ENCODE measurements at places on chromosomes 5 and 9.

DNA sequence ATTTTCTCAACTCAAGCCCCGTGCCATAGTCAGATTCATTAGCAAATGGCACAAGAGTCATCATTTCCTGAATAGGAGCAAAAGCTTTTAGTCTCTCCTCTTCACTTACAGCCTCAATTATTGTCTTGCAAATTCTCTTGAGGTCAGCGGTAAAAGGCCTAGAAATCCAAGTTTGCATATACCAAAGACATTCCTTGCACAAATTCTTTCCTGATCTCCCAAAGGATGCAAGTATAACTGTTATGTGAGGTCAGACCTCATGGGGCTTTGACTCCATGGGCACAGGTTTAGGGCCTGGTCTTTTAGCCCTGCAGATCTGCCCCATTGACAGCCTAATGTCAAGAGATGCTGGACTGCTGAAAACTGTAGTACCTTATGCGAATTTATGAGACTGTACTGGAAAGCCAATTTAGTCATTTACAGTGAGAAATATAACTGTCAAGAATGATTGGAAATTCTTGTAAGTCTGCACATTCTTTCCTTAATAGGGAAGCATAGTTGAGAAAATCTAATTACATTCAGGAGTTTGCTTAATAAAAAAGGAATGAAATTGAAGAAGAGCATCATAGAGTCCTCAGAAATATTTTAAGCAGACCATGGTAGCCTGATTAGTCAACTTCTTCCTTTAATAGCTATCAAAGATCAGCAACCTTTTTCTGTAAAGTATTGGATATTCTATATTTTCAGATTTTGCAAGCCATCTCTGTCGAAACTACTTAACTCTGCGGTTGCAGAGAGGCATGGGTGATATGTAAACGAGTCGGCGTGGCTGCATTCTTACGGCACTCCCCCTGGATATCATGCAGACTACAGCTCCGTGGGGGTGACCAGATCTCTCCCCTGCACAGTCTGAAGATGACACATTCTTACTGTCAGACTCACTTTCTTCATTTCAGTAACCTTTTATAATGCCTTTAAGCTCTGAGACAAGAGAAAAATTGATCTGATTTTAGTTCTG lies 45.2 kb downstream of the GCNT4 start:
- DNase-seq = no peak

GRCh38 chr5:160605266-160605665 lies 183.6 kb downstream of the PTTG1 start:
- DNase-seq = no peak

- DNase-seq = peak; percentile 36
Observed at GRCh38 chr5:167064198-167064776, 1227.2 kb upstream of the WWC1 start.

DNA sequence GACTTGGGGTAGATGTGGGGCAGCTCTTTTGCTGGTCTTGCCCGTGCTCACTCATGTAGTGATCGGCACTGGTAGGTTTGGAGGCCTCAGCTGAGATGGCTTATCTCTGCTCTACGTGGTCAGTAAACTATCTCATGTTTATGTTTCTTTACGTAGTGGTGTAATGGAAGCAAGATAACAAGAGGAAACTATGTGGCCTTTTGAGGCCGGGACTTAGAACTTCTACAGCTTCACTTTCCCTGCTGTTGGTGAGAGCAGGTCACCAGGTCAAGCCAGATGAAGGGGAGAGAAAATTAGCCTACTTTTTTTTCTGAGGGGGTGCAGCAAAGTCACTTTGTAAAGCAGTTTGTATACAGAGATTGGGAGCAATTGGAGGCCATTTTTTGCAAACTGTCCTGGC lies 8.5 kb downstream of the FOCAD start:
- no peak for DNase-seq

- DNase-seq = no peak
Observed at GRCh38 chr9:10036095-10036494, 576.7 kb downstream of the PTPRD start.

DNA sequence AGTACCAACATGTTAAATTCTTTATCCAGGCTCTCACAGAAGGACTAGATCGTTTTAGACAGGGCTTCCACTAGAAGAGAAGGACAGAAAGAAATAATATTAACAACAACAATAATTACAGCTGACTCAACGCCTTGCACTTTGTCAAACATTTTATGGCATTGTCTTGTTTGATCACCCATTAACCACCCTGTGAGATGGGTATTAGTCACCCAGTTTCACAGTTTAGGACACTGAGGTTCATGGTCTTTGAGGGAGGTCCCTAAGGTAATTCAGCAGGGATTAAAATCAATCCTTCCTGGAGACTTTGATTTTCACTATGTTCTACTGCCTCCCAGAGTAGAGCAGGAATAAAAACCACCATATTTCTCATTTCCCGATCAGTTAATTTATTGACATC lies 51.4 kb upstream of the BNC2 start:
- no peak for DNase-seq

DNA sequence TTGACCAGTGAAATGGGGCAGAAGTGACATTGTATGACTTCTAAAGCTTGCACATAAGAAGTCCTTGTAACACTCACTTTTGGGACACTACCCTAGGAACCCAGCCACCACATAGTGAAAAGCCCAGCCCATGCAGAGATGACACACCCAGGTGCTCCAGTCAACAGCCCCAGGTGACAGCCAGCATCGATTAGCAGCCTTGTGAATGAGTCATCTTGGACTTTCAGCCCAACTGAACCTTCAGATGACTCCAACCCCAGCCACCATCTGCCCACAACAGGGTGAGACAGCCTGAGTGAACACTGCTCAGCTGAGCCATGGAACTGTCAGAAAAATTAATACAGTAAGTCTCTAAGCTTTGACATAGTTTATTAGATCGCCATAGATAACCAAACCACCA lies 458.6 kb downstream of the ZSWIM6 start:
- DNase-seq = no peak

DNA sequence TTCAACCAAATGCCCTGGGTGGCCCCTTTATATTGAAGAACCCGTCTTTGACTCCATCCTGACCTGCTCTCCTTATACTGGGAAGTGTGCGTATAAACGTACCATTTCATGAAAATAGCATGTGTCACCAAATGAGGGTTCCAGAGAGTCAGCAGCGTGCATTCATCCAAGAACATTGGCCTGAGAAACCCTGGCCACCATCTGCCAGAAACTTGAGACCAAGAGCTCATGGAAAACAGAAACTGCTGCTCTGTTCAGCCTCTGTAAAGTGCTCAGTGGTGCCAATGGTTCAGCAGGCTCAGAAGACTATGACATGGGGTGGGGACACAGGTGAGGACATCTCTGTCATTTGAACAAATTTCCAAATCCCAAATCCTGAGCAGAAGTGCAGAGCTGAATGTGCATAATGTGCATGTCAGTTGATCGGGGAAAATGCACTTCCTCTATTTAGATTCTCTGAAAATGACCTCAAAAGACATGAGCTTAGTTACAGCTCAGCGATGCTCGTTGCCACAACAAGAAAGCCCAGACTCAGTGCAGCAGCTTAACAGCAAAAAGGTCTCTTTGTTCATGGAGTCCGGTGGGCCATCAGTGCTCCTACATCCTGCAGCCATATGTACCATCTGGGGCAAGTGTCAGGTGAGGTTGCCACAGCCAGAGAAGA lies 176.1 kb downstream of the ATPSCKMT start:
- DNase-seq = peak; percentile 85

GRCh38 chr5:4634342-4634741 lies 505.8 kb upstream of the ADAMTS16 start:
- DNase-seq = no peak

DNA sequence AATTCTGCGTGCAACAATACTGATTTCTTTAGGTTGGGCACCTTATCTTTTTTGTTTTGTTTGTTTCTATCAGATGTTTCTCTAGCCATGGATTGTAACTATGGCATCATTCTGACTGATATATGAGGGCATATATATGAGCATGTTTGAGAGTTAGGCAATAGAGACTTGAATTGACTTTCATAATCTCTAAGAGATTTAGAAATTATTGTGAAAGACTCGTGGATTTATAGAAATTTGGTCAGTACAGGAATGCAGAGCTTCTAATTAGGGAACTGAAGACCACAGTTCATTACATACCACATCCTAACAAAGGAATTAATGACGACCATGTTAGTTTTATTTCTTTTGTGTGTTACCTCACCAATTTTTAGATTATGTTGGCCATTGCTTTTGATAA lies 546.0 kb upstream of the GRAMD2B start:
- no peak for DNase-seq

DNA sequence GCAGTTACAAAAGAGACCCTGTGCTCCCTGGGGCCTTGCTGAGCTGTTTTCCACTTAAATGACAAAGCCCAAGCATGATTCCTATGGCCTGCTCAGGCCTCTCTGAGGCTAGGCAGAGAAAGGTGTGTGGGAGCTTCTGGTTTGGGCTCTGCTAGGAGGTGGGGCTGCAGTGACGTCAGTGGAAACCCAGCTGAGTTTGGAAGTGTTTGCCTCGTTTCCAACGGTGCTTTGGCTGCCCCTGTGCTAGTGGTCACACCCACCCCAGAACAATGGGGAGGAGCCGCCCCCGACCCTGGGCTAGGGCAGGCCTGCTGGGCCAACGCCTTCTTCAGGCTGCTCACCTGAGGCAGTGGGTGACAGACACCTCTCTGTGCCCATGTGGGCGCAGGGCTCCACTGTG lies 10.4 kb downstream of the ANGPTL2 start:
- DNase-seq = no peak

- no peak for DNase-seq
Observed at GRCh38 chr5:68433526-68433922, 218.0 kb downstream of the PIK3R1 start.

DNA sequence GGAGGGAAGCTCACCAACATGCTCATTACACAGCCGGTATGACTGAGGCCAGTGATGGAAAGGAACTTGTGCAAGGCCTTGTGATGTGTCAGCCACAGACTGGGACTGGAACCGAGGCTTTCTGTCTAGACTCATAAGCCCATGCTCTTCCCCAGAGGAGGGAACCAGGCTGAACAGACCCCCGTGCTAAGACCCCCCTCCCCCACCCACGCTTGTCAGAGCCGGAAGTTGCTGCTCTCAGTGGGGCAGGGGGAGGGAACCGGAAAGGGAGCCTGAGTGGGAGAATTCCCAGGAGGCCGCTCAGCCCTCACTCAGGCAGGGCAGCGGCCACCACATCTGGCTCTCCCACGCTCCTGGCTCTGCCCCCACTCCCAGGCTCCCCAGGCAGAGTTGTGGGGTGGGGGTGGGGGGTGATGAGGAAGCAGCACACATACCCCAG lies 4.1 kb upstream of the PDGFRB start:
- no peak for DNase-seq

DNA sequence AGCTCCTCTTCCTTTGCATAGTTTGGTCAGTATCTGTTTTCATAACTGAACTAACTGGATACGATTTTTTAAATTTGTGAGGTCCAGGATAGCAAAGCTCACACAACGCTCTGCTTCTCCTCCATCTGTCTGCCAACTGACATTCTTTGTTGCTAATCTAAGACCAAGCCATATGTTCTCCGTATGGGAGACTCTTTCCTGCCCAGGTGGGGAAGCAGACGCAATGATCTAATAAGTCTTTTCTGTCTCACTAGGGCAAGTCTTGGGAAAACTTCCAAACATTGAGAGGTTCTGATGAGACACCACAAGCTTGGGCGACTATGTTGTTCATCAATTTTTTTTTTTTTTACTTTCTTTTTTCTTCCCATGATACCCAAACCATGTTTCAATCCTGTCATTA lies 558.5 kb downstream of the EFNA5 start:
- peak; percentile 58 for DNase-seq

DNA sequence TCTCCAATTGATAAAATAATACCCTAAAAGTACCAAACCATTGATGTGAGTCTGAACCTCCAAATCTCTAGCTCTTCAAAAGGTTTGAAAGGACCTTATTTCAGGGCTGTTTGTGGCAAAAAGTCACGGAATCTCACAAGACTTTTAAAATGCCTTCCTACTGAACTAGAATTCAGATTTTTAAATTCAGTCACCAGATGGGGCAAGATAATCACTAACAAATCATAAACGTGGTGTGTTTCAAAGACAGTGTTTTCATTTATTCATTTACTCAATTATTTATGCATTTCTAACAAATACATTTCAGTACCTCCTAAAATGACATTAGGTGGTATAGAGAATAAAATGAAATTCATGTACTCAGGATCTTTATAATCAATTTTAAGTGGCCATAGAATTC lies 68.2 kb upstream of the SMC2 start:
- no peak for DNase-seq

GRCh38 chr5:154967421-154968024 lies 26.6 kb downstream of the MRPL22 start:
- DNase-seq = peak; percentile 16

All from WERI-Rb-1 (cell line).